ENCODE measurements at places on chromosomes 6 and 20.
A peak's percentile ranks its signal among the peaks of the same experiment; 100 is the strongest.

GRCh38 chr6:44006123-44006871 is 121.0 kb downstream of the MRPL14 start:
- no peak for DNase-seq

- no peak for DNase-seq
Measured at GRCh38 chr6:117137711-117138110, 127.6 kb upstream of the VGLL2 start.

DNA sequence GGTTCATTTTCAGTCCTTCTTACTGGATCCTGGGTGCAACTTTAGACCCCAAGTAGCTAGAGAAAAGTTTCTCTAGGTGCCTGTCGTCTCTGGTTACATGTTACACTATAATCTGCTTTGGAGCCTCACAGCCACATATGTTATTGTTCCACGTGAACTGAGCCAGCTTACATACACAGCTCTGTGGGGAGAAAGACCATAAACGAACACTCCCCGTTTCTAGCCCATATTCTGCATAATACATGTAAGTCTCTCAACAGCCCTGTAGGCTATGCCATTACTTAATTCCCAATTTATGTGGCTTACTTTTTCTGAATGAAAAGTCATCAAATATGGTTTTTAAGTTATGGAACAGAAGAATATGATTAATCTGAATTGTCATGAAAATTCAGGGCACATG is 233.8 kb downstream of the BCKDHB start:
- no peak for DNase-seq

DNA sequence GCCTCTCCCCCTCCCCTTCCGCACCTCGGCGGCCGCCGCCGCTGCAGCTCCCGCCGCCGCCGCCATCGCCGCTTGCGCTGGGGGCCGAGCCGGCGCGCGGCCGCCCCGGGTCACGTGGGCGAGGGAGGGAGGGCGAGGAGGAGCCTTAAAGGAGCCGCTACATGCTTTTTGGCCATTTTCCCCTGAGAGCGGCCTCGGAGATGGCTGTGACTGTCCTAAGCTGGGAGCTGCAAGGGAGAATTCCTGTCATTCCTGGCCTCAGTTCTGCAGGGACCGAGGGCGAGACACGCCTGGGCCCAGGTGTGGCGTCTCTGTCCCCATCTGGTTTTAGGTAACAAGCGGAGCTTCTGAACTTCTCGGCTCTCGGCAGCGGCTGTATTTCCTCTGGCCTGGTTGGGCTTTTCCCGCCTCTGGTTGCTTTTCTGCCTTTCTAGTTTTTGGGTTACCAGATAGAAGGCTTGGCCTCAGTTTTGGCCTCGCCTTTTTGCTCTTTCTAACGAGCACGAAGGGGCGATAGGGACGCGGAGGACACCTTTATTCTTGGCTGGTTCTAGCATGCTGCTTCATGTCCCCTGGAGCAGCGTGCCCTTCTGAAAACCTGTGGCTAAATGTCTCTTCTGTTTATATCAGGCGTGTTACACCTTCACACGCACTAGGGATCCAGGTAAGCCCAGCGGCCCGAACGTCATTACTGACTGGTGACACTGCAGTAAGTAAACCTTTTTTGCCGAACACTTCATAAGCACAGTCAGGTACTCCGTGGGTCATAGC is at the start of gene EHMT2:
TSS of gene EHMT2 (minus strand) at position 87 of the 771 bp plus-strand sequence. CDS start at position 66, 21 bp downstream.
- peak; percentile 80 for DNase-seq

DNA sequence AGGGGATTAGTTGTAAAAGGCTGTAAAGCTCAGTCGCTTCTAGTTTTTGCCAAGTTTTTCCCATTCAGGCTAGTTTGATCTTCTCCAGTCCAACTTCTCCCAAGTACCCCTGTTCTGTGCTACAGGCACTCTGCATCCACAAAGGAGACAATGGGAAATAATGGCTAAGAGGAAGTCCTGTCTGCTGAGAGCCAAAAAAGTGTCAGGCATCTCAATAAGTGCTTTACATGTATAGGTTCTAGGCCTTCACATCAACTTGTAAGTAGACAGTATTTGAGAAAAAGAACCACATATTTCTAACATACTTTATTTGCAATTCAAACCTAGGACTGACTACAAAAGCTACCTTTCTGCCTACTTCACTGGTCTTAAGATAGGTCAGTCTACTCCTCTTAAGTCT is 4.9 kb downstream of the HTR1B start:
- DNase-seq: no peak

- no peak for DNase-seq
Measured at GRCh38 chr20:38407321-38407720, 27.8 kb downstream of the SNHG17 start.

- no peak for DNase-seq
Measured at GRCh38 chr6:29211488-29211887, 40.8 kb downstream of the OR2J2 start.

- no peak for DNase-seq
Measured at GRCh38 chr6:122400121-122400450, 634 bp downstream of the HSF2 start.

DNA sequence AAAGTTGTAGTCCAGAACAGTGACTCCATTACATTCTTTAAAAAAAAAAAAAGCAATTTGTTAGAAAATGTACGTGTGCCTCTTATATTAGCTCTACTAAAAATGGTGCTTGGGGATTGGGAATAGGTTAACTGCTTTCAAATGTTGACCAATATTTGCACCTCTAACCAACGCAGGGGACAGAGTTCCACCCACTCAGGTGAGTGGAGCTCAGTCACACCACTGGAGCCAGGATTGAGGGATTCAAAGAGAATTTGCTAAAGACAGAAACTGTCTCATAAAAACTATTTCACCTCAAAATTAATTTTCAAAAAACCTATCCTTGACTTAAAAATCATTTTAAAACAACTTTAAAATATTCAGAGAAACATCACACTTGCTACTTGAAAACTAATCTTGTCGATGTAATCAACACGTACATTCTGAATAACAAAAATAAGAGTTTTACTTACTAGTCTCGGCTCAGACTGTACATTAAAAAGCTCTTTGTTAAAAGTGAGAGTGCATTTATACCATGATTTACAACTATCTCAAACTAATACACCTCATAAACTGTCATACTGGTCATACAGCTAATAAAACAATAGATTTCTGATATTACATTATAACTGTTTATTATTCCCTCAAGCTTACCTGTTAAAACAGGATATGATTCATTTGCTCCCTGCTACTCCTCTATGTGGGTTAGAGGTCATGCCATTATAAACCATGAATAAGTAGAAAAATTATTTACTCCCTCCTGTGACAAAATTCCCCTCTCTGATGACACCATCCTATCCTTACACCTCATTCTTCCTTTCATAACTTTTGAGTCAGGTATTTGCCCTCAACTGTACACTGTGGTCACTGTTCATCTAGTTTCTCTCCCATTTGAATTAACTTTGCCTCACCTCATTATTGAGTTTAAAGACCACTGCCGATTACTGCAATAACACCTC is 88.6 kb downstream of the PDE10A start:
- DNase-seq: no peak

DNA sequence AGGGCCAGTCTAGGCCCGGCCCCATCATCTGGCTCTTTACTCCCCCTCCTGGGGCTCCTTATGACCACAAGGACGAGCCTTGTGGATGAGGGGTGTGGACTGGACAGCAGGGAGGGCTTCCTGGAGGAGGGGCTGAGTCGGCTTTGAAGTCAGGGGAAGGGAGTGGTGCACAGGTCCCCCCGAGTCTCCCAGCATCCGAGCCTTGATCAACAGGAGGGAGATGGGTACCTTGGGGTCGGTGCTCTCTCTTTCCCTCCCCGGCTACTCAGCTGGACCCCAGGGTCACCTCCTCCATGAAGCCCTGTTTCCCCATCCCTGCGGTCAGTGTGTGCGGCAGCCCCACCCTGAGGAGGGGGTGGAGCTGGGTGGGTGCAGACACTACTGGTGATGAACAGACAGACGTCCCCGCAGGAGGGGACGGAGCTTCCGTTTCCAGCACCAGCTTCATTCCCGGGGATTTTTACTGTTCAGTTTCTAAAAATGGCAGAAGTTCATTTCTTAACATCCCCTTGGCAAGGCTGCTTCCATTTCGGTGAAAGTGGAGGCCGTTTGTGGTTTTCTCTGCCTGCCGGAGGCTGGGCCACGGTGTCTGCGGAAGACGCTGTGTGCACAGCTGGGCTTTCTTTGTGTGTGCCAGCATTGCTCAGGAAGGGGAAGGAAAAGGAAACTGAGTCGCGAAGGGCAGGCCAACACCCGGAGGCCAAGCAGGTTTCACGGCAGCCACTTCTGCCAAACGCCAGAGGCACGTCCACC is 19.6 kb downstream of the NTSR1 start:
- no peak for DNase-seq

GRCh38 chr20:7379621-7380220 is 560.5 kb downstream of the HAO1 start:
- no peak for DNase-seq

GRCh38 chr6:34555007-34555322 is 1.2 kb downstream of the SPDEF start:
- DNase-seq: no peak

Measured in endothelial cell (in vitro differentiated cells).